ENCODE measurements at places on chromosomes 1 and 21.

GRCh38 chr1:153984123-153984894 is 1.8 kb downstream of the RAB13 start:
- DNase-seq: no peak

GRCh38 chr1:27531959-27532685 is 42.2 kb upstream of the WASF2 start:
- no peak for DNase-seq

- DNase-seq: no peak
Observed at GRCh38 chr1:151775894-151776664, 12.8 kb upstream of the MRPL9 start.

DNA sequence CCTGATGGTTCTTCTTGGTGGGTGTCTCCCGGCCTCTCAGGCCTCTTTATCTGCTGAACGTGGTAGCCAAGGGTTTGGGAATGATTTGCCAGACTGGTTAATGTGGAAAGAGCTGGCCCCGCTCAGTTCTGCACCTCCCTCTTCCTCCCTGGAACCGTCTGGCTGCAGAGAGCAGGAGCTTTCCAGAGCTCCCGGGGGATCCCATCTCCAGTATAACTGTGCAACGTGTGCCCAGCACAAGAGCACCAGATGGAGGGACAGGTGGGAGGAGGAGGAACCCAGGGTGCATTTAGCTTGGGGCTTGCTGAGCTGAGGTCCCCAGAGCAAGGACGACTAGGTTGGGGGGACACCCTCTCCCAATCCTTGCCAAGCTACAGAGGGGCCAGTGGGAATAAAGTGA is 5.0 kb downstream of the TFF1 start:
- no peak for DNase-seq

DNA sequence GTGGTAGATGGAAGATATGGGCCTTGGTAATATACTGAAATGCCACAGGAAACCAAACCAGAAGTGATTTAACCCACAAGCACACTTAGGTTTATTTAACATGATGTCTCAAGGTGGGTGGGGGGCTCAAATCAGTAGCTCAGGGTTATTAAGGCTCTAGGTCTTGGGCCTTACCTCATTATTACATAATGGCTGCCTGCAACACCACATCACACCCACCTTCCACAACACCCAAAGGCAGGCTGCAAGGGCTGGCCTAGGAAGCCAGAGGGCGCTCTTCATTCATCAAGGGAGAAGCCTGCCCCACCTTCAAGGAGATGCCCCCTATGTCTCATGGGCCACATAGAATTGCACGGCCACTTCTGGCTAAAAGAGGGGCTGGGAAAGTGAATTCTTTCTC is 6.0 kb downstream of the TFF1 start:
- DNase-seq: peak; percentile 45

DNA sequence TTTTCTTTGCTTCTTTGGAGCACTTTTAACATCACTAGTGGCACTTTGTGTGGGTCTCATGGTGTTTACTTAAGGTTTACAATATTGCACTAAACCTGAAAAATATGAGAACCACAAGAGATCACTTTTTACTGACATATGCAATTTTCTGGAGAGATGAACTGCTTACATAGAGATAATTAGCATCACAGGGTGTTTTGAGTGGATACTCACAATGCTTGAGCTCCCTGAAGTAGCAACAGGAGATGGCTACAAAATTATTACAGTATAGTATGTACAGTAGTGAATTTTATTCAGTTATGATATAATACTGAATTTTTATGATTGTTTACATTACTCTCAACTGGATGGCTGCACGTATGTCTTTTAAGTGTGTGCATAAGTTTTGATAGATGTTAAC is 22.6 kb downstream of the RPRD2 start:
- DNase-seq: no peak

DNA sequence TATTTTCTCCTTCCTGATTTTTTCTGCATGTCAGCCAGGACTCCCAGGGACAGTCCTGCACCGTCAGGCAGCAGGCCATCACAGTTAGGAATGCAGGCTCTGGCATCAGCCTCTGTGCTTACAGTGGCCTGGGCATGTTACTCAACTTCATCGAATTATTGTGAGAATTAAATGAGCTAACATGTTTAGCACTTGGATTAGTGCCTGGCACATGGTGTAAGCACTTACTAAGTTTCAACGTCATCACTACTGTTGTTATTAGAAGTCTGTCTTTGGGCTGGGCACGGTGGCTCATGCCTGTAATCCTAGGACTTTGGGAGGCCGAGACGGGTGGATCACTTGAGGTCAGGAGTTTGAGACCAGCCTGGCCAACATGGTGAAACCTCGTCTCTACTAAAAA is 45.1 kb downstream of the SCCPDH start:
- no peak for DNase-seq

- DNase-seq: no peak
Observed at GRCh38 chr1:50350868-50351267, 72.4 kb downstream of the DMRTA2 start.
